Islet precursor cell (in vitro differentiated cells): ENCODE measurements at places on chromosomes 7 and 10.

DNA sequence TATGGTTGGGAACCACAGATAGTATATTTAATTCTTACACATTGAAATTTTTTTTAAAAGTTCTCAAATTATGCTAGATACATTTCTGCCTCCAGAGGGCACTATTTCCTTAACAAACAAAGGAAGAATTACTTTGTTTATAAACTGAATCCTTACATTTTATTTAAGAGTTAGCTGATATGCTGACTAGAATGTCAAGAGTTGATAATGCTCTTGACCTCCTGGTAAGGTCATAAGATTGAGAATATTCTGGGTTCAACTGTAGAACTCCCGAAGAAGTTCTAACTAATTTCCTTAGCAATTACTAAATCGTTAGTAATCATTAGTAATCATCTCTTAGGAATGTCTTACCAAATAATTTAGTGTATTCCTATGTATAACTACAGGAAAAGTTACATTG lies 95.3 kb upstream of the CYP26C1 start:
- DNase-seq, result no peak

GRCh38 chr7:28389504-28390395 lies 22.6 kb upstream of the CREB5 start:
- DNase-seq, result no peak

DNA sequence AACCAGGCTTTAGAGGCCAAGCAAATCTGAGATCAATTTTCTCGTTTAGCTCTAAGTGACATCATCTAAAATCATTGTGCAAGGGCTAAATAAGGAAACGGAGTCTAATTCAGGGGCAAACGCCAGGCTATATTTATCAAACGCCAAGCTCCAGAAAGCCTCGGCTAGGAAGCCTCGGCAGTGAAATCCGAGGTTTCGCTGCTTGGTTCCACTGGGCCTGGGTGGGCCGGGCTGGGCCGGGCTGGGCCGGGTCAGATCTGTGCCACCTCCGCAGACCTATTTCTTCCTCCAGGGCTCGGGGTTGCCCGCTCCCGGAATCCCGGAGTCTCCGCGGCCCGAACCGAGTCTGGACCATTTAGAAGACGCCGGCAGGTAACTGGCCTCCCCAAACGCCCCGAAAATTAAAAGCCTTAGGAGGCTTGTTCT lies 459 bp upstream of the FEZF1 start:
- DNase-seq, result no peak

- DNase-seq, result peak; percentile 35
Observed at GRCh38 chr10:123555616-123556015, 110.5 kb upstream of the GPR26 start.

DNA sequence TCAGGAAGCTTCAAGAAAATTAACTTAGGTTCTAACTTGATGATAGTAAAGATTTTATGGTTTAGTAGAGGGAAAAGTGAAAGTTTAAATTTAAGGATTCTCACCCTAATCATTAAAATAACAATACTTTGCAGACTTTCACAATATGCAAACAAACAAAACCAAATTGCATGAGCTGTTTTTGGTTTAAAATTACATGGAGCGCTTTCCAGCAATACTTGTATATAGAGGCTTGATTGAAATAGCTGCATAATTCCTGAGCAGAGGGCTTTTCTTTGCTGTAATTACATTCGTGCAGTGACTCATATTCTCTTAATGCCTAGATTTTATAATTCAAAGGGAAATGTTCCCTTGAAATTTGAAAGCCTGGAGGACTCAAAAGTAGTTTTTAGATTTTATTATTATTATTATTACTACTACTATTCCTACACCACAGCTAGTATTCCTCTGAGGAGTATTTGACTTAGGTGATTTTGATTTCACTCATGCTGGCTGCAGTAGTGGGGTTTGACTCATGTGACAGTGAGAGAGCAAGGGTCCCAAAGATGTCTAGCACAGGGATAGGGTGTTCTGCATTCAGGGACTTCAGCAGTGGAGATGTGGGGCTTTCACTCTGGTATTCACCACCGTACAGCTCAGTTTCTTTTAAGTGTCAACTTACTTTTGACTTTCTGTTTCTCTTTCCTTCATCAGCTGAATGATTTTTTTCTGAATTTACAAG lies 138.1 kb downstream of the ADAM22 start:
- DNase-seq, result no peak
